ENCODE measurements at places on chromosomes 5 and 9. TPM values are rescaled to one million over a fixed set of nuclear protein-coding genes. Genes with fewer than 3 reads are reported as not detected.

DNA sequence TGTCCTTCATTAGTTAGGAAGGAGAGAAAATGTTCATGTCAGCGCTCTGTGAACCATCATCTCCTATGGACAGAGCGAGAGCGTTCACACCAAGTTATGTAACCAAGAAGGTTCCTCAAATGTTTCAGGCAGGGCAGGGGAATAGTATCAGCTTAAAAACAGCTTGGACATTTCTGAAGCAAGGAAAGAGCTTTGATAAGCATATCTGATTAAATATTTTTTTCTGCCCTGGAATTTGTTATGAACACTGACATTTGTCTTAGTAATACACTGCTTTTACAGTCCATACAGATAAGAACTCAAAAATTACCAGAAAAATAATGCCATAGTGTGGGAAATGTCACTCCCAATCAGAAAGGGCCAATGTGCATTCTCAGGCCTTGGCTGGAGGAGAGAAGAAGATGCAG is 66.3 kb upstream of the LIFR start:
- H3K4me3 ChIP-seq, result no peak overlapping the region
- H3K36me3 ChIP-seq, result no peaks in the 10 kb centered on the region
- no peak for DNase-seq

DNA sequence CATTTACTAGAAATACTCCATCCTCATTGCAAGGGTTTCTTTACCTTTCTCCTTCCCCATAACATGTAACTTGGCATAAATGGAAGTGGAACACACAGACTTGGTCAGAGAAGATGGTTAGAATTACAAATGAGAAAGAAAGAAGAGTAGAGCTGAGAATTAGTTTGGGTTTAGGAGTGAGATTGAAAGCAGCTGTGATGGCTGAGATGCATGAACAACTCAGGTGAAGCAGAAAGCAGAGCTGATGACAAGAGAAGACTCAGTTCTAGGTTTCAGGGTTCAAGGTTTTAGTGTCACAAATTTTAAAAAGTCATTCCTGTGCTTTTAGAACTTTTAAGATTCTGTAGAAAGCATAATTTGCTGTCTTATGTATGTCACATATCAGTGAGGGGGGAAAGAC is 54.0 kb downstream of the TMEM161B start:
- H3K4me3 ChIP-seq, result no peak overlapping the region
- no peaks in the 10 kb centered on the region for H3K27me3 ChIP-seq
- H3K27ac ChIP-seq, result no peak overlapping the region
- H3K4me1 ChIP-seq, result no peaks in the 10 kb centered on the region
- peaks cover 37% of the 10 kb centered on the region for H3K36me3 ChIP-seq

- no peaks in the 10 kb centered on the region for H3K27me3 ChIP-seq
- no peaks in the 10 kb centered on the region for H3K36me3 ChIP-seq
- no peak overlapping the region for H3K4me3 ChIP-seq
- no peak overlapping the region for H3K27ac ChIP-seq
- no peaks in the 10 kb centered on the region for H3K4me1 ChIP-seq
Observed at GRCh38 chr9:78879324-78880100, 582.6 kb downstream of the PSAT1 start.

- H3K27me3 ChIP-seq, result no peaks in the 10 kb centered on the region
- no peak overlapping the region for H3K4me3 ChIP-seq
- H3K4me1 ChIP-seq, result no peaks in the 10 kb centered on the region
- H3K36me3 ChIP-seq, result no peaks in the 10 kb centered on the region
- DNase-seq, result no peak
- no peak overlapping the region for H3K27ac ChIP-seq
Observed at GRCh38 chr9:88932766-88933165, 58.5 kb upstream of the S1PR3 start.

DNA sequence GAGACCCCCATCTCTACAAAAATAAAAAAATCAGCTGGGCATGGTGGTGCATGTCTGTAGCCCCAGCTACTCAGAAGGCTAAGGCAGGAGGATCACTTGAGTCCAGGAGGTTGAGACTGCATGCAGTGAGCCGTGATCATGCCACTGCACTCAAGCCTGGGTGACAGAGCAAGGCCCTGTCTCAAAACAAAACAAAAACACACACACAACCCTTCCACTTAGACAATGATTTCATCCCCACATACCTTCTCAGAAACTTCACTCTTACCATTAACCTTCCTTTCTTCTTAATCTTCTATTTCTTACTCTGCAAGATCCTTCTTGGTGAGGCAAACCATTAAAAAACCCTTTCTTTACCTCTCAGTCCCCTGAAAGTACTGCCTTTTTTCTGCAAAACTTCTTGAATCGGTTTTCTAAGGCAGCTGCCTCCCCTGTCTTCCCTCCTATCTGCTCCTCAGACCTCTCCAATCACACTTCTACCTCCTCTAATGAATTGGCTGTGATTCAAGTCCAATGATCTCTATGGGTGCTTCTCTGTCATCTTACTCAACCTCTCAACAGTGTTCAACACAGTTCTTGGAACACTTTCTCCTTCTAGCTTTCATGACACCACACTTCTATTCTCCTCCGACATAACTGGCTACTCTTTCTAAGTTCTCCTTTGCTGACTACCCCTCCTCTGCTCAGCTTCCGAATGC is 47.3 kb downstream of the PFDN1 start:
- no peaks in the 10 kb centered on the region for H3K4me1 ChIP-seq
- H3K27me3 ChIP-seq, result no peaks in the 10 kb centered on the region
- H3K4me3 ChIP-seq, result no peak overlapping the region
- peaks cover 5% of the 10 kb centered on the region for H3K36me3 ChIP-seq

- peaks cover 4% of the 10 kb centered on the region for H3K4me1 ChIP-seq
- DNase-seq, result no peak
- no peak overlapping the region for H3K27ac ChIP-seq
- H3K27me3 ChIP-seq, result no peaks in the 10 kb centered on the region
Observed at GRCh38 chr5:155952486-155953089, 374.4 kb upstream of the SGCD start.

DNA sequence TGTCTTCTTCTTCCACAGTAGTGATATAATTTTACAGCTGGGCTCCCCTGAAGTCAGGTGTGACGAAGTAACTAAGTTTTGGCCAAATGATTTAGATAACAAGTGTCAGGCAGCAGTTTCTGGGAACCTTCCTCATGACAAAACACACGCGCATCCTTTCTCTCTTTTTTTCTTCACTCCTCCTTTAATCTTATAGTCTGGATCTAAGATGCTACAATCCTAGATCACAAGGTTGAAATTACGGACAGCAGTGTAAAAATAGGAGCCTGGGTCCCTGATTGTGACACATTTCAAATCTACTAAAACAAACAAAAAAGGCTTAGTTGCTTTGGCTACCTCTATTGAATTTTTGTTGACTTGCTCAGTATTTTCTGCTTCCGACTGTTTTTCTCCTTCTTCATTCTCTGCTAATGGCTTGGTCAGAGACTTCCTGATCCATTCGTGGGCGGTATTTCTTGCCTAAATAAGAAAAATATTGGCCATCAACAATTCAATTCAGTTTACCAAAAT is 36.1 kb downstream of the FAM114A2 start:
- no peak for DNase-seq
- no peaks in the 10 kb centered on the region for H3K36me3 ChIP-seq
- H3K27me3 ChIP-seq, result no peaks in the 10 kb centered on the region
- H3K4me3 ChIP-seq, result no peak overlapping the region
- H3K4me1 ChIP-seq, result peaks cover 11% of the 10 kb centered on the region

DNA sequence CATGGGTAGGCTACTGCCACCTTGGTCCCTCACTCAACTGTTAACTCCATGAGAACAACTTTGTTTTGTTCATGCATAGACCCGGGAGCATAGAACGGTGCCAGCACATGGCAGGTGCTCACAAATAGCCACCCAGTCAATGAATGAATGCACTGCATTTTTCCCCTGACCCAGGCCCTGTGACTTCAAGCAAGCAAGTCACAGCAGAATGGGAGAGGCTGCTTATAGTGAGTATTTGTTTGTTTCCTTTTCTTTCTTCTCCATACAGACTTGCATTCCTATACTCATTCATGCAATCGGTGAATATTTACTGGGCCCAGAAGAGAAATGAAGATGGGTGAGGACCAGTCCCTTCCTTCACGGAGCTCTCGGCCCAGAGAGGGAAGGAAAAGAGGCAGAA is 62.0 kb downstream of the SHB start:
- DNase-seq, result no peak
- H3K4me3 ChIP-seq, result no peak overlapping the region
- H3K27me3 ChIP-seq, result no peaks in the 10 kb centered on the region

DNA sequence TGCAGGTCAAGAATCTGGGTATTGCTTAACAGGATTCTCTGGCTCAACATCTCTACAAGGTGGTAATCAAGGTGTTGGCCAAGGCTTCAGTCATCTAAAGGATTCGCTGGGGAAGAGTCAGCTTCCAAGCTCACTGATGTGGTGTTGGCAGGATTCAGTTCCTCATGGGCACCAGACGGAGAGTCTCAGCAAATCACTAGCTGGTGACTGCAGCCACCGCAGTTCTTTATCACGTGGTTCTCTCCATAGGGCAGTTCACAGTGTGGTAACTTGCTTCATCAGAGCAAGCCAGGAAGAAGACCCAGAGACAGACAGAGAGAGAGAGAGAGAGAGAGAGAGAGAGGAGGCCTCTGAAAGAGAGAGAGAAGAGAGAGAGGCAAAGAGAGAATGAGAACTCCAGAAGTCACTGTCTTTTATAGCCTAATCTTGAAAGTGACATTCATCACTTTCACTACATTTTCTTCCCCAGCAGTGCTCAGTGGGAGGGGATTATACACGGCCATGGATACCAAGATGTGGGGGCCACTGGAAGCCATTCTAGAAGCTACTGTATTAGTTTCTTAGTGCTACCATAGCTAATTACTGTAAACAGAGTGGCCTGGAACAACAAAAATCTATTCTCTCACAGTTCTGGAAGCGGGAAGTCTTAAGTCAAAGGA is 109.2 kb upstream of the SMIM23 start:
- H3K27ac ChIP-seq, result no peak overlapping the region
- no peaks in the 10 kb centered on the region for H3K27me3 ChIP-seq
- no peak overlapping the region for H3K4me3 ChIP-seq
- H3K4me1 ChIP-seq, result no peaks in the 10 kb centered on the region
- H3K36me3 ChIP-seq, result no peaks in the 10 kb centered on the region
- DNase-seq, result no peak

DNA sequence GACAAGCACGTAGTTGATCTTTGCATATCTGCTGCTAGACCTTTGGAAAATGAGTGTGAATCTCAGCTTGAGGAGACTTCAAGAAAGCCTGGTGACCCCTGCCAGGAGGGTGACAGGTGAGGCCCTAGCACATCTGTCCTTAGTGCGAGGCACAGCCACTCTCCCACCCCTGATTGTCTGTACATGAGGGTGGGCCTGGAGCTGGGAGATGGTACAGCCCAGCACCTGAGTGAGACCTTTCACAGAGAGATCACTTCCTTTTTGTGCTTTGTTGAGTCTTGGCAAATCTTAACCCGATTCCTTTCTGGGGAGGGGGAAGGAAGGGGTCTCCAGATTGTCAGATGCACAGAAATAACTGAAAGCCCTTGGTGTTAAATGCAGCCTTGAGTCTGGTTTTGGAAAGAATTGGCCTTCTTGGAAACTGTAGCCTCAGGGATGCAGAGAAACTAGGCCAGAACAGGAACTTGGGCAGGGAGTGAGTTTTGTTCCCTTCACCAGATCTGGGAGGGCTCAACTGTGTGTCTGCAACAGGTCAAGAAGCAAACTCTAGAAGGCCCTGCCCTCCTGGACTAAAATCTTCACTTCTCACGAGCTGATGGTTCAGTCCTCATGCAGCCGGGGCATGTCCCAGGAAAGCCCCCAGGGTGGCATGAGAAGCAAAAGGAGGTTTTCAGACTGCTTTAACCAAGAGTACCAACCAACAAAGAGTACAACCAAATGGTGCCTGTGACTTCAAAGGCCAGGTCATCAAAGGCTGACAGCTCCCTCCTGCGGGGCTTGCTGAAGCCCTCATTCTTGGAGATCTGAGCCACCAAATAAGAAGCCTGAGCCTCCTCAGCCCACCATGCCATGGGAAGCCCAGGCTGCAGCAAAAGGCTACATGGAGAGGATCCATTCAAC is 20.8 kb upstream of the SEMA4D start:
- H3K27ac ChIP-seq, result no peak overlapping the region
- H3K27me3 ChIP-seq, result no peaks in the 10 kb centered on the region
- peaks cover 17% of the 10 kb centered on the region for H3K4me1 ChIP-seq
- H3K4me3 ChIP-seq, result no peak overlapping the region

GRCh38 chr5:116380621-116381020 is 194.0 kb downstream of the SEMA6A start:
- DNase-seq, result no peak
- H3K27ac ChIP-seq, result no peak overlapping the region

GRCh38 chr5:127353327-127353726 is 62.7 kb downstream of the MEGF10 start:
- H3K4me1 ChIP-seq, result no peaks in the 10 kb centered on the region
- no peak overlapping the region for H3K4me3 ChIP-seq
- H3K27me3 ChIP-seq, result no peaks in the 10 kb centered on the region
- DNase-seq, result no peak
- H3K27ac ChIP-seq, result no peak overlapping the region

- H3K27me3 ChIP-seq, result no peaks in the 10 kb centered on the region
- peak; percentile 87 for DNase-seq
- no peak overlapping the region for H3K27ac ChIP-seq
- H3K4me1 ChIP-seq, result peaks cover 16% of the 10 kb centered on the region
Observed at GRCh38 chr5:134101686-134102439, 12.6 kb upstream of the TCF7 start.

DNA sequence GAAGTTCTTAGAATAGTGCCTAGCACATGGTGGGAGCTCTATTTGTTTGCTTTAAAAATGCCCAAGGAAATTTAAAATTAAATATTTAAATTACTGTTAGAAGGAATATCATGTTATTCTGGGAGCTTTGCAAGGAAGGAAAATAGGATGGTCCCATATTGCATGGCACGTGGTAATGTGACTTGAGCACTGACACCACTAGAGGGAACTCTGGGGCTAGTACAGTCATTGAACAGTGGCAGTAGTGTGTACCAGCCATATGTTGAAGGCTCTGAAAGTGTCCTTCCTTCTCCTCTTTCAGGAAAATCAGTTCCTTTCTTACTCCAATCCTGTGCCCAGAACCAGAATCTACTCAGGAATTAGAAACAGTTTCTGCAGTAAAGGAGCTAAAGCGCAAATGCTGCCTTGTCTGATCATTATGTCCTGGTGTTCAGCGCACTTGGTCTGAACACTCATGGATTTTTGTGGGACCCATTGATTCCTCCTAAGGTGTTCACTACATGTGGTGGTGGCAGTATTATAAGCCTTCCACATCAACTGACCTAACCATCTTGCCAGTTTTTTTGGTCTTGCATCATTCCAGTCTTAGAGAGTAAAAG is 54.1 kb downstream of the GDA start:
- no peaks in the 10 kb centered on the region for H3K4me1 ChIP-seq
- DNase-seq, result peak; percentile 64
- H3K27ac ChIP-seq, result no peak overlapping the region
- H3K4me3 ChIP-seq, result no peak overlapping the region

- no peaks in the 10 kb centered on the region for H3K27me3 ChIP-seq
- H3K36me3 ChIP-seq, result no peaks in the 10 kb centered on the region
- H3K4me1 ChIP-seq, result no peaks in the 10 kb centered on the region
- no peak for DNase-seq
- H3K4me3 ChIP-seq, result no peak overlapping the region
Observed at GRCh38 chr9:26462213-26462612, 430.4 kb downstream of the CAAP1 start.

Gene SARDH
- not detected for total RNA-seq

Gene FOCAD
- 9.3 TPM for total RNA-seq

Gene MCTP1
- 0.40 TPM for total RNA-seq

Gene PCDHB3
- not detected for total RNA-seq

Gene TCF7
- not detected for total RNA-seq

Gene IL7R
- total RNA-seq, result not detected

Gene DEPDC1B
- total RNA-seq, result 22.7 TPM

Measured in Karpas-422 (cell line).